ENCODE measurements at places on chromosomes 3 and 15. TPM values are rescaled to one million over a fixed set of nuclear protein-coding genes. Genes with fewer than 3 reads are reported as not detected.

DNA sequence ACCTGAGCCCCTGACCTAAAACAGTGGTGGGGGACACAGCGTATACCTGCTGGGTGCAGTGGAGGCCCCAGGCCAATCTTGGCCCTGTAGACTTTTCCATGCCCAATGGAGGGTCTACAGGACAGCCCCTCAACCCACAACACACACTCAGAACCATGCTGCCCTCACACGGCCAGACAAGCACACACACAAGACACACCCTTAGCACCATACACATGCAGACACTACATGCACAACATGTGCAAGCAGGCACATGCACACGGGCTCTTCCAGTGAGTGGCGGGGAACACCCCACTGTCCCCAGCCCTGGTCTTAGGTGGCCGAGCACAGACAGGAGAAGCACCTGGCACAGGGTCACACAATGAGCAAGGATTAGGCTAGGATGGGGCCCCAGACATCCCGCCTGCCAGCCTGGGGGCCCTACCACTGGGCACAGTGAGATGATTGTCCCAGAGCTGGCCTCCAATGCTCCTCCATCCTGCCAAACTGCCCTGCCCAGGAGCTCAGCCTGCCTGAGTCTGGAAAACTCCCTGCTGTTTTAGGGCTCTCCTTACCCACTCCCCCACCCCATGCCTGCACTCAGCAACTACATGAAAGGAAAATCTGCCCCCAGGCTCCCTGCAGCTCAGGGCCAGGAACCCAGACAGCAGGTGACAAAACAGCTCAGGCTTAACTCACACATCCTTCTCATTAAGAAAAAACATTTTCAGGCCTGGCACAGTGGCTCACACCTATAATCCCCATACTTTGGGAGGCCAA lies 15.8 kb downstream of the IQSEC1 start:
- H3K27ac ChIP-seq, result no peak overlapping the region
- no peaks in the 10 kb centered on the region for H3K27me3 ChIP-seq
- H3K36me3 ChIP-seq, result no peaks in the 10 kb centered on the region
- H3K4me1 ChIP-seq, result no peaks in the 10 kb centered on the region
- no peak overlapping the region for H3K4me3 ChIP-seq

GRCh38 chr15:64153480-64154367 lies 2.2 kb downstream of the SNX22 start:
- DNase-seq, result peak; percentile 92
- no peak overlapping the region for H3K4me3 ChIP-seq
- no peaks in the 10 kb centered on the region for H3K27me3 ChIP-seq
- H3K4me1 ChIP-seq, result peaks cover 7% of the 10 kb centered on the region
- H3K36me3 ChIP-seq, result peaks cover 6% of the 10 kb centered on the region

Gene GOLGA8G
- total RNA-seq, result not detected

Gene PTH1R
- total RNA-seq, result 19.2 TPM
